ENCODE measurements at places on chromosomes 7 and 10.

GRCh38 chr10:110479710-110480109 lies 18.0 kb upstream of the DUSP5 start:
- DNase-seq, result no peak

DNA sequence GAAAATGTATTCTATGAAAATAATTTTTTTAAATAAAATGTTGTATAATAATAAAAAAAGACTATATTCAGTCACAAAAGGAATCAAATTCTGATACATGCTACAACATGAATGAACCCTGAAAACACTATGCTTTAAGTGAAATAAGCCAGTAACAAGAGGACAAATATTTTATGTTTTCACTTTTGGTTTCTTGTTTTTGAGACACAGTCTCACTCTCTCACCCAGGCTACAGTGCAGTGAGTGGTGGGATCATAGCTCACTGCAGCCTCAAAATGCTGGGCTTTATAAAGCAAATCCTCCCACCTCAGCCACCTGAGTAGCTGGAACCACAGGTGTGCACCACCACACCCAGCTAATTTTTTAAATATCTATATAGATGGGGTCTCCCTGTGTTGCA lies 64.2 kb downstream of the CNOT4 start:
- no peak for DNase-seq

DNA sequence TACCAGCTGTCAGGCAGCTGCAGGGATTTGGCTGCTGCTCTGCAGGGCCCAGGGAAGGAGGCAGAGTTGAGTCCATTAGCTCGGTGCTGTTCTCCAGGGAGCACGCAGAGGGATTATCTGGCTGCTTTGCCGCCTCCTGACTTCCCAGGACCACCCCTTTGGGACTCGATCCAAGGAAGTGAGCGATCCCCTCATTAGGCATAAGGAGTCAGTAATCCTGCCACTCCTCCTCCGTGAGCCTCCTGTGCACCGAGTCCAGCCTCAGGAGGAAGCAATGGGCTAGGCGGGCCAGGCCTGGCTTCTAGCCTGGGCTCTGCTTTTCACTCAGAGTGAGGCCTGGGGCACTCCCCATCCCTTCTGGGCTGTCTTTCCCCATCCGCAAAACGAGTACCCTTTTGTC lies 417.9 kb downstream of the RPS24 start:
- DNase-seq, result no peak

- no peak for DNase-seq
Measured at GRCh38 chr10:60390224-60390626, 550 bp upstream of the ANK3 start.

- no peak for DNase-seq
Measured at GRCh38 chr10:76729841-76730487, 907.6 kb downstream of the KCNMA1 start.

DNA sequence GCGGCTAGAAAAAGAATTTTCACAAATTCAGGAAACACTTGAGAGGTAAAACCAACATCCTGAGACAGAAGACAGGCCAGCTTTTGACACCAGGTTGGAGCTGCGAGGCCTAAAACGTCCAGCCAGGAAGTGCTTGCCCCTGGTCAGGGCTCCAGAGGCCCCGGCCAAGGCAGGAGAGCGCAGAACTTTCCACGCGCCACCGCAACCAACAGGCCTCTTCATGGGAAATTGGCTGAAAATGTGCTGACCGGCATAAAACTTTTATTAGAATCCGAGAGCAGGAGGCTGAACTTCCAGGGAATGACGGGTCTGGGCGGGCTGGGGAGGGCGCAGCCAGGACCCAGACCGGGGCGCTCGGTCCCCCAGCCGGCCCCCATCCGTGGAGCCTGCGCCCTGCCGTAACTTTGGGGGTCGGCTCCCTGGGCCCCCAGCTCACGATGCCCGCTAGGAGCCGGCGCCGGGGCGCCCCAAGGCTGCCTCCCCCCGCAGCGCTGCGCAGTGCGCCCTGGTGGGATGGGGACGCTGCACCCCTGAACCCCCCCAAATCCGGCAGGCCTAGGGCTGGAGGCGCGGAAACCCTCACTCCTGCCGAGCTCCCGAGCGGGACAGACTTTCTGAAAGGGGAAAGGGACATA lies 414.0 kb upstream of the MKI67 start:
- DNase-seq, result no peak

- DNase-seq, result no peak
Measured at GRCh38 chr10:129958629-129959543, 5.2 kb downstream of the EBF3 start.

GRCh38 chr7:84614821-84615501 lies 420.4 kb upstream of the SEMA3A start:
- no peak for DNase-seq

GRCh38 chr10:48523820-48524758 lies 80.8 kb downstream of the ARHGAP22 start:
- no peak for DNase-seq

GRCh38 chr7:157613575-157614322 lies 276.9 kb downstream of the DNAJB6 start:
- DNase-seq, result no peak

- DNase-seq, result no peak
Measured at GRCh38 chr10:132817701-132818211, 31.8 kb upstream of the NKX6-2 start.

DNA sequence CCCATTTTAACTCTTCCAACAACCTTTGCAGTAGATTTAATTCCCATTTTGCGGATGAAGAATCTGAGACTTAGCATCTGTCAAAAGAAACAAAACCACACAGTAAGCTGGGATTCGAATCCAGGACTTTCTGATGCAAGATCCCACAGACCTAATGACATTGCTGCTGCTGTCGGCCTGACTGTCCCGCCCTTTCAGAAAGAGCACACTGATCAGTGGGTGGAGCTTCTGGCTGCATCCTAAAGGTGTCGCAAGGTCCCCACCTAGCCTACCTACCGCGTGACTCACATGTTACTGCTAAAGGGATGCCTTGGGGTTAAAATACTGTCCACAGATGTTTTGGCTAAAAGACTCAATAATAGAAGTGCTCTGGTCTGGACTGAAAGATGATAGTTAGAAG lies 134.7 kb downstream of the EMX2 start:
- DNase-seq, result no peak

DNA sequence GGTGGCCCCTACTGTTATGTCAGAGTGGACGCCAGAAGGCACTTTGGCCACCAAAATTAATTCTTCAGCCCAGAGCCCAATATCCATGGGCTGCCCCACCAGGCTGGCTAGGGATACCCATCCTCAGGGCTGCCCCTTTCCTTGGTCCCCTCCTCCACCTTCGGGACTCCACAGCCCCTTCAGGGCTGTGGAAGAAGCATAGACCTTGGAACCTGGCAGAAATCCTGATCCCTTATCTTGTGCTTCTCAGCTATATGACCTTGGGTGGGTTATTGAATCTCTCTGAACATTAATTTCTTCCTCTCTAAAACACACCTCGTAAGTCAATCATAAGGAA lies 499 bp upstream of the TMUB1 start:
- no peak for DNase-seq

GRCh38 chr10:93872375-93873158 lies 21.2 kb upstream of the SLC35G1 start:
- DNase-seq, result no peak

GRCh38 chr7:4133491-4134044 lies 548.5 kb upstream of the FOXK1 start:
- DNase-seq, result no peak

DNA sequence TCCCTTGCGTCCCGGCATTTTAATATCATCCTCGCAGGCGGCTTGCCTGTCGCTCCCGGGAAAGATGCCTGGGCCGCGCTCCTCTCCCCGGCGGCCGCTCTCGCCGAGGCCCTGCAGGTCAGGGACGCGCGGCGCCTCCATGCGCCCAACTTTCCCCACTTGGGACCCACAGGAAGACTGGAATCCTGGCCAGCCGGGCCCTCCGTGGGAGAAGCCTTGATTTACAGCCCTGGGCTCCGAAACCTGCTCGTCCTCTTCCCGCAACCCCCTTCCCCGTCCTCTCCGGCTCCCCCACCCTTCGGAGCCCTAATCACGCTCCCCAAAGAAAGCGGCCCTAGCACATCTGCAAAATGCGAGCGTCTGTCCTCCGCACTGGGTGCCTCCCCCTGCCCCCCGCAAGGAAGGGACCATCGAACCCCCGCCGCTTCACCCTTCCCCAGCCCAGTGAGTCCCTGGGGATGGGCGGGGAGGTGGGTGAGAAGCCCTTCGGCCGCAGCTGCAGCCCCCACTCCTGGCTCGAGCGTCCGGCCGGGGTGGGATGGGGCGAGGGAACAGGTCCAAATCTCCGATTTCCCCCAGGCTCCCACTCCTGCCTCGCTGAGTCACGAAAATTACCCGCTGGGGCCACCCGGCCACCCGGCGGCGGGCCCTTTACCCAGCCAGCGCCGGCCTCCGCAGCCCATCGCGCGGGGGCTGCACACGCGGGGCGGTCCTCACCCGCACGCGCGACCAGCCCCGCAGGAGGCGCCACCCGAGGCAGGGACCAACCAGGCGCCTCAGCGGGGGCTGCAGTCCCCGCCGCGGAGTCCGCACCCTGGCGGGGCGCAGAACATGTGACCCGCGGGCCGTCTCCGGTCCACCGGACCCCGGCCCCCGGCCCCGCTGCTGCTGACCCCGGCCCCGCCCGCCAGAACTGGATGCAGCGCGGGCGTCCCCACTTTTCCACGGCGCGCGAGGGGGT lies 695 bp downstream of the HSPA12A start:
- DNase-seq, result no peak

- no peak for DNase-seq
Measured at GRCh38 chr10:48634198-48634983, 29.5 kb upstream of the ARHGAP22 start.

DNA sequence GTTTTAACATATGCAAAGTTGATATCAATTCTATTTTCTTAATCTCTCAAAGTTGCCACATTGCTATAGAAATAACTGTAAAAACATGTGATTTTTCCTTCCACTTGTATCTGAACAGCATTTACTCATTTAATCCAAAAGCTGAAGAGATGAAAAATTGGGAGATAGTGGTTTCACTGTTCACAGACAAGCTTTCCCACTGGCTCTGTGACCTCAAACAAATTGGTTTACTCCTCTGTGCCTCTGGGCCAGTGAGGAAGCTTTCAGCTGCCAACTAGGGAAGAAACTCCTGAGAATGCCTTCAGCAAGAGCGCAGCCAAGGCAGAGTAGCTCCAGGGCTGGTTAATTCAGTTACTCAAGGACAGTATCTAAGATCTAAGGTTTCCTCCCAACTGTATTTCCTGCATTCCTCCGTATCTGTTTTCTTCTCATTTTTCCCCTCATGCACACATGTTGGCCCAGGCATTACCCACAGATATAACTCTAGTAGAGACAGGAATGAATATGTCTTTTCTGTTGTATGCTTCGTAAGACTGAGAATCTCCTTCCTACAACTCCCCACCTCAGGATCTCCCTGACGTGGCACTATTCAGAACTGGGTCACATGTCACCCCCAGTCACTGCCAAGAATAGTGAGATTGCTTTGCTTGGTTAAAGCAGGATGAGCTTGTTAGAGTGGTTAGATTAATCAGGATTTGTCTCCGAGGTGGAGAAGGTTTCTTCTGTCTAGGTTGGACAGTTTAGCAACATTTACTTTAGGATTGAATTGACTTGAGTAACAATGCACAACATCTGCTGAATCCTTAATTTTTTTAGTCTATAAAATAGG lies 315.7 kb downstream of the NRG3 start:
- no peak for DNase-seq

GRCh38 chr7:69681181-69681580 lies 82.9 kb downstream of the AUTS2 start:
- no peak for DNase-seq

DNA sequence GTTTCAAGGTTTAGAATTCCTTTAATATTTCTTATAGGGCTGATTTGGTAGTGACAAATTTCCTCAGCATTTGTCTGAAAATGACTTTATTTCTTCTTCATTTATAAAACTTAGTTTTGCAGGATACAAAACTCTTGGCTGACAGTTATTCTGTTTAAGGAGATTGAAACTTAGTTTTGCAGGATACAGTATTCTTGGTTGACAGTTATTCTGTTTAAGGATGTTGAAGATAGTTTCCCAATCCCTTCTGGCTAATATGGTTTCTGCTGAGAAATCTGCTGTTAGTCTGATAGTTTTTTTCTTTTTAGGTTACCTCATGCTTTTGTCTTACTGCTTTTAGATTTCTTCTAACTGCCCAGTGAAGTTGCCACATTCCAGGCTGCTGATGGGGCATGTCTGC lies 186.8 kb downstream of the ITGB1 start:
- no peak for DNase-seq

DNA sequence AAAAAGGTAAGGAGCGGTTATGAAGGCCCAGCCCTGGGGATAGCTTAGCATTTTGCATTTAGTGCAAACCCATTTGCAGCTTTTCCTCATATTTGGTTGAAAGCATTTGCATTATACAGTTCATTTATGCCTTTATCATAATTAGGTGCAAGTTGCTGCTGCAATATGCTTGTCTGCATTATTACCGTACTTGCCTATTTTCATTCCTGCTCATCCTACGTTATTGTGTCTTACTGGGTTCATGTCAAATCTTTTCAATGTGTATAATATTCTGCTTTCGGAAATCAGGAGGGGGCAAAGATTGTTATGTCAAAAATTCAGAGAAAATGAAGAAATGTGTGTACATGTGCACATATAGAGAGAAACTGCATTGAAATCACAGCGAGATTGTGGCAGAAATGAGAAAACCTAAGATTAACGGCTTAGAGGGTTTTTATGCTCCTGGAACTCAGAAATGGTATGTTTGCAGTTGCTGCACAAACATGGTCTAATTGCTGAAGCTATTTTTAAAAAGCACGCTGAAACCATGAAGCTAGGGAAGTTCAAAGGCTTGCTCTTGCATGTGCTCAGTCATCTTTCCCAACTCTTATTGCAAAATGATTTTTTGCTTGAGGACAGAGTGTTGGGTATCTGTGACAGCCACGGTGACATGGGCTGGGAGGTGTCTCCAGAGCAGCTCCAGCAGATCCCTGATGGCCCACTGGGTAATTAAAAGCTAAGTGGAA lies 613.2 kb downstream of the SDK1 start:
- DNase-seq, result no peak

DNA sequence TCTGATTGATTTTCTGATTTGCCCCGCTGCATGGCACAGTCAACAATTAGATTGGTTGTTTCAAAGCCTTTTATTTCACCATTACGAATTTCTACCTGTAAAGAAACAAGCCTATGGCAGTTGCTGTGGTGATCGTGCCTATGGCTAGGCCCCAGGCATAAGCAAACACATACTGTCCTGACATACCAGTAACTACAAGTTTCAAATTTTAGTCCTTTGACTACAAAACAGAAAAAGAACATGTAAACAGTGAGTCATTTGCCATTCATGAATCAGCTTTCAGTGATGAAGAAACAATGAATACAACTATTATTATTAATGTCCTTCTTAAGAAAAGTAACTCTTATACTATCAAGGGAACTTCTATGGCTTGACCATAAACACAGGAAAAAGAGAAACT lies 168.0 kb upstream of the LRRN3 start:
- no peak for DNase-seq

- no peak for DNase-seq
Measured at GRCh38 chr10:78752708-78753107, 316.1 kb upstream of the ZMIZ1 start.

Measured in right renal cortex interstitium (tissue), 3 donors.